Non-pigmented ciliary epithelial cell (primary cell): ENCODE measurements at places on chromosomes 3 and 15.

- DNase-seq: no peak
Observed at GRCh38 chr15:76286271-76286879, 24.9 kb downstream of the ETFA start.

GRCh38 chr3:130457671-130458070 is 59.3 kb upstream of the COL6A6 start:
- DNase-seq: no peak

GRCh38 chr15:63319065-63319464 is 41.7 kb downstream of the APH1B start:
- no peak for DNase-seq

DNA sequence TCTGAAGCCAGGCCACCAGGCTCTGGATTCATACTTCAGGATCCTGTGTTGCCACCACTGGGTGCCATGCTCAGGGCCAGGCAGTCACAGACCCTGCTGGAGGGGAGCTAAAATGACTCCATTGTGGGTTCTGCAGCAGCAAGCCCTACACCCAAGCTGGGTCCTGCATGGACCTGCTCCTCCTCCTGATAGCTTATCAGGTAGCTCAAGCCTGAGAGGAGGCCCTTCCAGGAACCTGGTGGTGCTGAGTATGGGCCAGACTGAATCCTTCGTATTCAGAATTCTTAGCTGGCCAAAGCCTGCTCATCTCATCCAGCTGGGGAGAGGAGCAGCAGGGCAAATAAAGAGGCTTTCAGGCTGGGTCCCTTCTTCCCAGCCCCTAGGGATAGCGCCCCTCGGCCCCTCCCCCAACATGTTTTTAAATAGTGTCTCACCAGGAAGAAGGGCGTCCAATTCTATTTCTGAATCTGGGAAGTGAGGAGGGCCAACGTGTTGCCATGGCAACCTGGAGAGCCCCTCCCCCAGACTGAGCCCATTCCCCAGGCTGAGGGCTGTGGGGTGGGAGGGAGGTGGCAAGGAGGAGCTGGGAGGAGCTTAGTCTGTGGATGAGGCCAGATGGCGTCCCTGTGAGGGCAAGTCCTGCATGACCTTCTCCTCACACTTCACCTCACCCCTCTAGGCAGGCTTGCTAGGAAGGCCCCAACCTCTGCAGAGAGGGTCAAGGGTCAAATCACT is 11.0 kb upstream of the CAMKV start:
- no peak for DNase-seq

DNA sequence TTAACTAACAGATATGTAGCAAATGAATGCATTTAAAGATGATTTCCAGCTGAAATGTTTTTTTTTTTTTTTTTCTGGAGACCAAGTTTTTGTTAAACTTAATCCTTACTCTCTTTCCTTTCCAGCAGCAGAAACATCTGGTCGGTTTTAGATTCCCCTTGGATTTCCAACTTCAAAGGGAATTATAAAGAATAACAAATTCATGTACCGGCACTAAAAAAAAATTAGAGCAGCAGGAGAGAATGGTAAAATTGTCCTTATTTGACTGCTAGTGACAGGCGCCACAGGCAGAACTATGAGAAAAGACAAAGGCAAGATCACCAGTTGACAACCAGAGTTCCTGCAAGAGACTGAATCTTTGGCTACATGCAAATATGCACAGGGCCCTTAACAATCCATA is 393.3 kb downstream of the TIGIT start:
- no peak for DNase-seq

DNA sequence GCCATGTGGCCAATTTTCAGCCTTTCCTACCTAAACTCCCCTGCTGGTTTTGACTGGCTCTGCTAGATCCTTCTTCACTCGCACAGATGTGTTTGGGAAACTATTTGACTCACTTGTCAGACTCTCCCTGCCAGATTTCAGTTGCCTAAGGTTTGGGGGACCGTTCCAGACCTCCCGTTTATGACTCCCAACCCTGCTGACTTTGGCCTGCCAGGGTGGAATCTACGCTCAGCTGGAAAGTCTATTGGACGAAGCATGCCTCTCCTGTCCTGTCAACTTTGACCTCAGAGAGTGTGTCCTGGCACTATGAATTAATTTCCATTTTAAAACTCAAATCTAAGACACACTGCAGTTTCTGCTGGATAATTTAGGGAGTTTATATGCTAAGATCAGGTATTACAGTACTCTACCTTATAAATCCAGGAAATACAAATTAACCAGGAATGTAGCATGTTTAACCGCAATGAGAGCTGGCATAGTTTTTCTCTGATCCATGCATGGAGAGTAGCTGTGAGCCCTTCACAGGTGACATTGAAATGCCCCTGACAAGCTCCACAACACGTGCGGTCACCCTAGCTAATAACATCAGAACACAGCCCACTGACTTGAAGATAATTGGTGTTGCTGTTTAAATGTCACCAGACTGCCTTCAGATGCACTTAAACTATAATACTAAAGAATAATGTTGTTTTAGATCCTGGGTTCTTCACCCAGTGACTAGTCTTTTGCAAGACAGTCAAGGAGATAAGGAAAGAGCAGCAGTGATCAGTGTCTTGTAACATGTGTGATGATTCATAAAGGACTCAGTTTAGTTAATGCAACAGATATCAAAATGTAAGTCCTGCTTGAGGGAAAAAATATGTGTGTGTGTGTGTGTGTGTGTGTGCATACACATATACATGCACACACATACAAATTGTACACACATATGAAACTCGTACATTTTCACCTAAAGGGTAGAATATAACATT is 223.0 kb upstream of the MCTP2 start:
- no peak for DNase-seq

- DNase-seq: no peak
Observed at GRCh38 chr15:41125063-41125669, 9.1 kb upstream of the INO80 start.

- no peak for DNase-seq
Observed at GRCh38 chr3:151067158-151067557, 18.3 kb upstream of the MED12L start.

DNA sequence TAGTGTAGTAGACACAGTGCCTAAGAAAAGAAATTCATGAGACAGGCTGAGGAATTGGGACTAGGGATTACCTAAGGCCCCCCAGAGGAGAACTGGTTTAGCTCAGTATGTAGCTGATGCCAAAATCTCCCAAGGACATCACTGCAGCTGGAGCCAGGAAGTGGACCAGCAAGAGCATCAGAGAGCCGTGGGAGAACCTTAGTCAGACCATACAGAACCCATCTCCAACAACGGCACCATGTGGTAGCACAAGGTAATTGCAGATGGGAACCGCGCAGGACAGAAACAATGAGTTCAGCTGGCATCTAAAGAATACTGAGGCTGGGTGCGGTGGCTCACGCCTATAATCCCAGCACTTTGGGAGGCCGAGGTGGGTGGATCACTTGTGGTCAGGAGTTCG is 81.7 kb downstream of the WNT5A start:
- no peak for DNase-seq
